D721Med (cell line): ENCODE measurements at places on chromosomes 4 and X.

DNA sequence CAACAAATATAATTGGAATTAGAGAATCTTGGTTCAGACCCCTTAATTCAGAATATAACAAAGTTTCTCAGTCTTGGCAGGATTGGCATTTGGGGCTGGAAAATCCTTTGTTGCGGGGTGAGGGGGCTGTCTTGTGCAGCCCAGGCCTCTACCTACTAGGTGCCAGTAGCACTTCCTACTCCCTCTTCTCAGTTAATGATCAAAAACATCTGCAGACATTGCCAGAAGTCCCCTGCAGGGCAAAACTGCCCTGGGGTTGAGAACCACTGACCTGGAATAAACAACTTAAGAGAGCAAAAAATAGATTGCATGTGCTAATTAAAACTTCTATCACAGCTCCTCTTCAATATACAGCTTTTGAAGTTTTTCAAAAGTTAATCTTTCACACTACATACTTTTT, 36.7 kb upstream of the CXorf38 start:
- no peak for DNase-seq

- no peak for DNase-seq
Measured at GRCh38 chrX:40468033-40468846, 112.5 kb upstream of the ATP6AP2 start.

- no peak for DNase-seq
Measured at GRCh38 chr4:184099535-184099966, 118.1 kb downstream of the ENPP6 start.

GRCh38 chrX:118928151-118928550, 46.3 kb upstream of the LONRF3 start:
- DNase-seq, result no peak

DNA sequence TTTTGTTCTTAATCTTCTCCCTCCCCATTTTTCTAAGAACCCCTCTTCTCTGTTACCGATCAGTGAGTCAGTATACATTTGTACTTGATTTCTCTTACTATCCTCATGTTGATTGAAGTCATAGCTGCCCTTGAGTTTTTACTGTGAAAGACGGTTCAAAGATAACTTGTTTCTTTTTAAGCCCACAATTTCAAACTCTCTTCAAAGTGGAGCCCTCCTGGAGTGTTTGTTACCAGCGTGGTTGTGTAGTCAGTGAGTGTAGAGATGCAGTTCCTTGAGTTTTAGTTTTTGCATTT, 7.9 kb downstream of the PPP1R3F start:
- DNase-seq, result no peak

DNA sequence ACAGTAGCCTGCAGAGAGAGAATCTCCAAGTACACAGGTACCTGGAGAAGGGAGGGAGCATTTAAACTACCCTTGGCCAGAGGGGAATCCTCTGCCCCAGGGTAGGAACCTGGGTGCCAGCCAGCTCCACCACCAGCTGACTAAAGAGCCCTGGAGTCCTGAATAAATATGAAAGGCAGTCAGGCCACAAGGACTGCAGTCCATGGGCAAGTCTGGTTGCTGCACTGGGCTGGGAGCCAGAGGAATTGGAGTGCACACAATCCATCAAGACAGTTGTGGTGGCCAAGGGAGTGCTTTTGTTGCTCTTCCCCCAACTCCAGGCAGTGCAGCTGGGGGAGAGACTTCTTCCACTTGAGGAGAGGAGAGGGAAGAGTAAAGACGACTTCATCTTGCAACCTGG, 172.5 kb downstream of the HNRNPD start:
- DNase-seq, result no peak

- no peak for DNase-seq
Measured at GRCh38 chr4:77003400-77003799, 53.8 kb downstream of the SEPTIN11 start.

DNA sequence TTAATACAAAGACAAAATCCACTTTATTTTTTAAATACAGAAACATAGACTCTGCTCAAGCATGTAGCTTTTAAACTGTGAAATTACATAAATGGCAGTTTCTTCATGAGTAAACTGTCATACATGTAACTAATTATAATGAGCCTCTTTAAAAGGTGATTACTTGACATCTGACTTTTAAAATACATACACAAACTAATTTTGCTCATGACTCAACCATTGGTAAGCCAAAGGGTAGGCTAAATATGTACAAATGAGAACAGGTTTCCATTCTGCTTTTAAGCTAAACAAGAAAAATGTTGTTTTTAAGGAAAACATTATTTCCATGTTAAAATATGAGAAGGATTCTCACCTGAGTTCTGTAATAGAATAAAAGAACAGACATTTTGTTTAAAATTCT, 27.9 kb downstream of the CAMK2D start:
- DNase-seq, result no peak

DNA sequence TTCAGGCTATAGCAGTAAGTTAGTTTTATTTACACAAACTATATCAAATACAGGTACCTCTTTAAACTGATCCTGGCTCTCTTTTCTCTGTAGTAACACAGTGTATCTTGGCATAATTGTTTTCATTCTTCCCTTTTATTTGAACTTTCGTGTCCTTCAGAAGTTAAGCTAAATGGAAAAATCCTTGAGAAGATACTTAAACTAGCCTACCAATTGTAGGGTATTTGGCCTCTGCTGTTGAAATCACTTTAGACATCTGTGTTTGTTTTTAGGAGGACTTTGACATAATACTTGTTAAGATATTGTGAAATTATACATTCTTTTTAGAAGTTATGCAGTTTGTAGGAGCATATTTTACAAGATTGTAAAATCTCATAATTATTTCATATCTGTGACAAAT, 90.3 kb upstream of the GK2 start:
- DNase-seq, result no peak

GRCh38 chr4:150906987-150907633, 108.0 kb downstream of the LRBA start:
- DNase-seq, result no peak
